ENCODE measurements at places on chromosomes 7 and 10. TPM values are rescaled to one million over a fixed set of nuclear protein-coding genes. Genes with fewer than 3 reads are reported as not detected.

GRCh38 chr7:111743244-111743847 lies 181.1 kb upstream of the IMMP2L start:
- no peak for DNase-seq

DNA sequence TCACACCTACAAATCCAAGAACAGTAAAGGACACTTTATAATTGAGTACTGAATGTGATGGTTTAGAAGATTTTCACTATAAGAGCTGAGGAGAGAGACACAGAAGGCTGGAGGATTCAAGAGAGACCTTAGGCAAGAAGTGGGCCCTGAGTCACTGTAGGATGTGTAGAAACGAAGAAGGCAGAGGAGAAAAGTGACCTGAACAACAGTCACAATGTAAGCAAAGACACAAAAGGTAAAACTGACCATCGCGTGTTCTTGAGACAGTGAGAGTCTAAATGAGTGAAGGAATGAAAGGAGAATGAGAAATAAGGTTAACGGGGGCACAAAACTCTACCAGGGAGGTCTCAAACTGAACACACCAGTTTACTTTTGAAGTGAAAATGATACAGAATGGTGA lies 298.2 kb upstream of the LRGUK start:
- DNase-seq: no peak

- no peak for DNase-seq
Observed at GRCh38 chr7:134777470-134777869, 2.0 kb upstream of the CALD1 start.

The CREB5 gene
- 23.7 TPM for polyA plus RNA-seq

- no peak for DNase-seq
Observed at GRCh38 chr7:99036546-99037111, 107.3 kb downstream of the SMURF1 start.

GRCh38 chr10:127836176-127836575 lies 56.6 kb downstream of the CLRN3 start:
- no peak for DNase-seq

The TSC22D4 gene
- 36.7 TPM for polyA plus RNA-seq

DNA sequence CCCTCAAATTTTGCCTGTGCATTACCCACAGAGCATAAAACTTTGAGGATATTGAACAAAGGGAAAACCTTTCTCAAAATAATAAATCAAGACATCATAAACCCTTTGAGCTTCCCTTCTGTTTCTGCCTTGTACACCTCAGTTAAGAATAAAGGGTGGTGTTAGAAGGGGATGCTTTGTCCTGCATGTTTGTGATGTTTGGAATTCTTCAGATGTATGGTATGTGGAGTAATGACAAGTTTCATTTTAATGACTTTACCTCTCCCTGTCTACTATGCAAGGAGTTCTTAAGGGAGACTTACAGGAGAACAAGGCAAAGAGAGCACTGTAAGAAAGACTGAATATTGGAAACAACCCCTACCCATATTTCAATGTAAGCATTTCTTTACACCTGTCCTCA lies 99.2 kb downstream of the HECW1 start:
- DNase-seq: no peak

DNA sequence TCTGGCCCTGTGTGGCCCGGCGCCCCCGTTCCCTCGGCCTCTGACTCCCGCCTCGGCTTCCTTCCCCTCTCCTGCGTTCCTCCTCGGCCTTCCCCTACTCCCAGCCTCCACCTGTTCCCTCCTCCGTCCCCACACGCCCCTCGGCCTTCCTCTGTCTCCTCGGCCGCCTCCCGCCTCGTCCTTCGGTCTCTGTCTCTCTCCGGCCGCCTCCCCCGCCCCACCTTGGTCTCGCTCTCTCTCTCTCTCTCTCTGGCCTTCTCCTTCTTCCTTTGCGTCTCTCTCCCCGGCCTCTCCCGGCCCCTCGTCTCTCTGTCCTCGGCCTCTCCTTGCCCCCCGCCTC lies 588 bp downstream of the GET4 start:
- DNase-seq: no peak

The PODXL gene
- polyA plus RNA-seq: 73.8 TPM

GRCh38 chr7:51680594-51681399 lies 364.2 kb upstream of the COBL start:
- no peak for DNase-seq

- DNase-seq: no peak
Observed at GRCh38 chr7:47907981-47908616, 40.2 kb downstream of the PKD1L1 start.

DNA sequence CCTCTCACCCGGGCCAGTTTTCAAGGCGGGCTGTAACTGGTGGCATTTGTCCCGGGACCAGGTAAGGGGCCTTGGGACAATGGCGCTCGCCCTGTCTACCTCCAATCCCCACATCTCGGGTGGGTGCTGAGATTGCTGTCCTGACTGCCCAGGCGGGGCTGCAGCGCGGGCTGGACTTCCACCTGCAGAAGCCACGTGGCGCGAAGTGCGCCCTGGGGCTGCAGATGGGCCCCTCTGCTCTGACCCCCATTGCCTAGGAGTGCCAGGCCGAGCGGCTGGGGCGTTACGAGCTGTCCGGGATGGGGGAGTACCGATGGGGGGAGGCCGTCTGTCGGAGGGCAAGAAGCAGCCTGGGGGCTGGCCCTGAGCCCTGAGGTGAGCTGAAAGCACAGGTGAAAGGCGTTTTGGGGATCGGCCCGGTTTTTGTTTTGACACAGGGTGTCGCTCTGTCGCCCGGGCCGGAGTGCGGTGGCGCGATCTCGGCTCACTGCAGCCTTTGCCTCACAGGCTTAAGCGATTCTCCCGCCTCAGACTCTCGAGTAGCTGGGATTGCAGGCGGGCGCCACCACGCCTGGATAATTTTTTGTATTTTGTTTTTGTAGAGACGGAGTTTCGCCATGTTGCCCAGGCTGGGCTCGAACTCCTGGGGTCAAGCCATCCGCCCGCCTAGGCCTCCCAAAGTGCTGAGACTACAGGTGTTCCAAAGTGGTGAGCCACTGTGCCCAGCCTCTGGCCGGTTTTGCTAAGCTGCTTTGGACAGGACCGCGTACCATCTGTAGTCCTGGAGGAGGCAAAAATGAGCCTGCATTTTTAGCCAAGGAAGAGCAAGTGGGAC lies at the start of gene SFXN2:
Gene SFXN2 (plus strand): TSS at position 16 of the 835 bp plus-strand sequence. CDS start 12,001 bp downstream, outside the sequence.
- DNase-seq: no peak

- DNase-seq: no peak
Observed at GRCh38 chr10:77614778-77615625, 22.6 kb downstream of the KCNMA1 start.

- DNase-seq: no peak
Observed at GRCh38 chr7:110386006-110386405, 704.9 kb upstream of the LRRN3 start.

The PRR15 gene
- polyA plus RNA-seq: not detected

DNA sequence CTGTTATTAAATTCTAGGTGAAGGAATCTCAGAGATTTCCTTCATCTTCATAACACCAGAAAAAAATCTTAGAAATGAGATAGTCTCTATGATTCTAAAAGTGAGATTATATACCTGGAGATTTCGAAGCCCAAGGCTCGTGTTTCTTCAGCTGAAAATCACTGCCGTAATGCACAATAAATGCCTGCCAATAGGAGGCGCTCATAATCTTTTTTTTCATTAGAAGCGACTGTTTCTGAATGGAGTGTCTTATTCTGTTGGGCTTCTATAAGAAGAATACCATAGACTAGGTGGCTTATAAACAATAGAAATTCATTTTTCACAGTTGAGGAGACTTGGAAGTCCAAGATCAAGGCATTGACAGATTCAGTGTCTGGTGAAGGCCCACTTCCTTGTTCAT lies 294.7 kb downstream of the PRKG1 start:
- DNase-seq: no peak

- DNase-seq: no peak
Observed at GRCh38 chr10:33901166-33901565, 566.7 kb upstream of the NRP1 start.

GRCh38 chr7:33554046-33554445 lies 351.3 kb upstream of the BMPER start:
- DNase-seq: no peak

The UCN3 gene
- polyA plus RNA-seq: not detected

The MACROH2A2 gene
- 24.3 TPM for polyA plus RNA-seq

- no peak for DNase-seq
Observed at GRCh38 chr7:107854454-107854853, 36.5 kb upstream of the DLD start.

The GFRA1 gene
- 36.6 TPM for polyA plus RNA-seq

The GARIN1A gene
- polyA plus RNA-seq: 3.2 TPM

The SNCG gene
- polyA plus RNA-seq: 4.4 TPM

- peak; percentile 29 for DNase-seq
Observed at GRCh38 chr10:97454330-97455036, 8.5 kb downstream of the ZDHHC16 start.

The TWNK gene
- 9.3 TPM for polyA plus RNA-seq

GRCh38 chr10:71799608-71800453 lies 26.5 kb upstream of the VSIR start:
- no peak for DNase-seq

- DNase-seq: no peak
Observed at GRCh38 chr10:118566911-118567310, 28.5 kb downstream of the PRLHR start.

The ABCB4 gene
- 0.66 TPM for polyA plus RNA-seq

DNA sequence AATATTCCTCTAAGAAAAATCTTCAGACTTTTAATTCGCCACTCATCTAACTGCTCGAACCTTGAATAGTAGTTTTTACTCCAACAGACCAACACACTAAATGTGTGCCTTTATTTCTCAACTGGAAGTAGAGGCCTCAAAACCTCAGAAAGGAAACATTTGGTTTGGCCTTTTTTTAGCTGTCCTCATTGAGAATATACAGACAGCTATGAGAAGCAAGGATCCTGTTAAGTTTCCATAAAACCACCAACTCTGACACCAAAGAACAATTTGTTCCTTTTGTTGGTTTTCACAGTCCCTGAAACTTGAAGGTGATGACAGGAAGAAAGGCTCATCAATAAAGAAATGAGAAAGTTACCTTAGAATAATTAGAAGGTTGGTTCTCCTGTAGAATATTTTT lies 199.2 kb upstream of the MEOX2 start:
- no peak for DNase-seq

DNA sequence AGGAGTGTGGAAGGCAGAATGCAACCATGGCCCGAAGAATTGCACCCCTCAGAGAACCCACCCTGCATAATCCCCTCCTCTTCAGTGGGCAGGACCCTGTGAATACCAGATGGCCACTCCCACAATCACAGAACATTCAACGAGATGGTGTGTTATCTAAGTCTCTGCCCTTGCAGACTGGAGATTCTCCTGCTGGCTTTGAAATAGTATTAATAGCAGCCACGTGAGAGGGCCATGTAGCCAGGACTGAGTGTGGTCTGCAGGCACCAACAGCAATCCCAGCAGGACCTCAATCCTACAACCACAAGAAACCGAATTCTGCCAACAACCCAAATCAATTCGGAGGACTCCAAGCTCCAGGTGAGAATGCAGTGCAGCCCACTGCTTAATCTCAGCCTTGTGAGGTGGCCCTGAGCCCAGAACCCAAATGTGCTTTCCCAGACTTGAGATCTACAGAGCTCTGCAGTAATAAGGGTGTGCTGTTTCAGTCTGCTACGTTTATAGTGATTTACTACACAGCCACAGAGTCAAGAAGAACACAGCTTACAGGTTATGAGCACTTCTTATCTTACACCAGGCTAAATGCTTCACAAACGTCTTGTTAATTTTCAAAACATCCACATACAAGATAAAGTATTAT lies 72.1 kb downstream of the VOPP1 start:
- no peak for DNase-seq

DNA sequence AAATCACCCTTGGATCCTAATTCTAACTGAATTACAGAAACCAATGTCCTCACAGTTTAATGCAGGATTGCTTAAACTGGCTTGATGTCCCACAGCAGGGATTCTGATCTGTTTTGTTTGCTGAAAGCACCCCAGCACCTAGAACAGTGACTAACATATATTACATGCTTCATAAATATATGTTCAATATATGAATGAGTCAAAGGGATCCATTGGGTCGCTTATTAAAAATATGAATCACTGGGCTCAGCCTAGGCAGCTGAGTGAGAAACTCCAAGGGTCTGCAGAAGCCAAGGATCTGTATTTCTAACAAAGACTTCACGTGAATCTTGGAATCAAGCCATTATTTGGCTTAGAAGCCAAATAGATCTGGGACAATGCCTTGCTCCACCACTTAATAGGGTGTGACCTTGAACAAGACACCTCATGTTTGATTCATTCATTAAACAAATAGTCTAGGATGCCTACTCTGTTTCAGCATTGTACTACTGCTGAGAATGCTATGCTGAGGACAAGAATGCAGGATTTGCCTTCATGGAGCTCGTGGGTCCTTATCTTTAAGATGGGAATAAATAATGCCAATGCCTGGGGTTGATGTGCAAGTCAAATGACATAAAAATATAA lies 103.4 kb upstream of the DLX6 start:
- DNase-seq: no peak

- peak; percentile 14 for DNase-seq
Observed at GRCh38 chr10:121216721-121217181, 365.6 kb downstream of the WDR11 start.

DNA sequence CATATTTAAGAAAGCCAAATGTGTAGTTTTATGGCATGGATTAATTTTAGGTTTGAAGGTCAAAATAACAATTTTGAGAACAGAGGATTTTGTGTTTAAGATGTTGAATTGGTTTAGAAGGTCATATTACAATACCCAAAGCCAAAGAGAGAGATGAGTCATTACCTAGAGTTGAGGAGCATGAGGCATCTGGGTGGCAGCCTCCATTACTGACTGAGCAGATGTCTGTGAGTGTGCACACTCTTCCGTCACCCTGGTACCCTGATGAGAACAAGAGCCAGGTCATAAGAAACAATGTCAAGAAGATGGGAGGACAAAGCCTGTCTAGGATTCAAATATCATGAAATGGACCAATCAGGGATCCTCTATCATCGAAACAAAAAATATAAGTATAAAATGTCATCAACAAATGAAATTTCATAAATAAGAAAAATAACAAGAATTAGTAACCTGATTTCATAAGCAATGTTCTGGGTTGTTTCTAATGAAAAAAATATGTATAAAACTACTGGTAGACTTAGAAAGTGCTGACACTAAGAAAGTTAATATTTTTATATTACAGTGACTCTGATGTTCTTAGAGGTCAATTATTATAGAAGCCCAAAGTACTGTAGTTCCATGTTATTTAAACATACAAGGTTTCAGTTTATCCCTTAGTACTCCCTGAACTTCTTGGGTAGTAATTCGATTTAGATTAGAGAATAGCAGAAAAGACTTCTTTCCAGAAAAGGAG lies 20.0 kb downstream of the CUBN start:
- DNase-seq: no peak

The UCMA gene
- 0.55 TPM for polyA plus RNA-seq

DNA sequence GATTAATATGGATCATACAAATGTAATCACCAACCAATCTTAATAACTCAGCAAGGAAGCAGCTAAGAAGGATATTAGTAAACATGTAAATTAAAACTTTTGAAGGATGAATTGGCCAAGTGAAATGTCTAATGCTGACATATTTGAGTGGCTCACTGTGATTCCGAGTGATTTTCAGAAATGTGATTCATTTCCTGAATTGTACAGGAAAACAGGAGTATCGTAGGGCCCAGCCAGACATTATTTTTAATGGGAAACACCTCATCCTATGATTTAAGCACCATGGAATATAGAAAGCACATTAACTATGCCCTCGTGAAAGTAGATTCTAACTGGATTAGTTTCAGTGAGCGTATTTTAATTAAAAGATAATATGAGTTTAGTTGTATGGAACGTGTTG lies 82.3 kb downstream of the LHFPL3 start:
- no peak for DNase-seq

Data from muscle of back (tissue), 13 donors.